CD4-positive, alpha-beta T cell (primary cell): ENCODE measurements at places on chromosomes 4 and X. TPM values are rescaled to one million over a fixed set of nuclear protein-coding genes. Genes with fewer than 3 reads are reported as not detected.

FGF13 gene
- total RNA-seq, result not detected

OTC gene
- total RNA-seq, result not detected

GRCh38 chr4:42513748-42514492 is 116.6 kb downstream of the SHISA3 start:
- no peaks in the 10 kb centered on the region for H3K27me3 ChIP-seq
- no peaks in the 10 kb centered on the region for H3K36me3 ChIP-seq
- no peak for DNase-seq
- H3K27ac ChIP-seq, result no peak overlapping the region
- no peak overlapping the region for H3K4me3 ChIP-seq
- no peaks in the 10 kb centered on the region for H3K4me1 ChIP-seq

- H3K4me1 ChIP-seq, result no peaks in the 10 kb centered on the region
- peaks cover 6% of the 10 kb centered on the region for H3K36me3 ChIP-seq
- H3K27ac ChIP-seq, result no peak overlapping the region
- no peak for DNase-seq
These were observed 10.4 kb upstream of the CLCN4 start for GRCh38 chrX:10146346-10146745.

DNA sequence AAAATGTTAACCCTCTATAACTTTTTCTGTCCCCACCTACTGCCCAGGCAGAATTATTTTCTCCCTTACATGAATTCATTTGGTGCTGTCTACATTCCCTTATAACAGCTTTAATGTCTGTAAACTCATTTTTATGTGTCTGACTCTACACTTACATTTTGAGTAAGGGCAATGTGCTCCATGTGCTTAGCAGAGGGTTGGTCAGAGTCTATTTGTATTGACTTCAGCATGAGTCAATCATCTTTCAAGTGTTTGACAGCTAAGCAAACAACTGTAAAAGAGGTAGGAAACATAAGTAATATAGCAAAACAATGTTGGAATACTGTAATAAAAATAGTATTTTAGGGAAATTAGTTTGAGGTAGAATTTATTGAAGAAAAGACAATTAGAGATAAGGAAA is 6.3 kb downstream of the IL15 start:
- no peaks in the 10 kb centered on the region for H3K36me3 ChIP-seq
- H3K27me3 ChIP-seq, result no peaks in the 10 kb centered on the region
- H3K4me3 ChIP-seq, result no peak overlapping the region
- no peak overlapping the region for H3K27ac ChIP-seq
- no peak for DNase-seq
